ENCODE measurements at places on chromosomes 16 and 17.

- H3K36me3 ChIP-seq, result peaks cover 35% of the 10 kb centered on the region
- H3K4me3 ChIP-seq, result no peak overlapping the region
- DNase-seq, result no peak
- H3K27ac ChIP-seq, result no peak overlapping the region
- peaks cover 6% of the 10 kb centered on the region for H3K27me3 ChIP-seq
- H3K4me1 ChIP-seq, result no peaks in the 10 kb centered on the region
Observed at GRCh38 chr17:4537451-4538235, 17.5 kb downstream of the MYBBP1A start.

- peaks cover 11% of the 10 kb centered on the region for H3K4me1 ChIP-seq
- H3K36me3 ChIP-seq, result no peaks in the 10 kb centered on the region
- H3K27ac ChIP-seq, result no peak overlapping the region
- DNase-seq, result no peak
Observed at GRCh38 chr17:38443356-38444031, 15.2 kb downstream of the ARHGAP23 start.

DNA sequence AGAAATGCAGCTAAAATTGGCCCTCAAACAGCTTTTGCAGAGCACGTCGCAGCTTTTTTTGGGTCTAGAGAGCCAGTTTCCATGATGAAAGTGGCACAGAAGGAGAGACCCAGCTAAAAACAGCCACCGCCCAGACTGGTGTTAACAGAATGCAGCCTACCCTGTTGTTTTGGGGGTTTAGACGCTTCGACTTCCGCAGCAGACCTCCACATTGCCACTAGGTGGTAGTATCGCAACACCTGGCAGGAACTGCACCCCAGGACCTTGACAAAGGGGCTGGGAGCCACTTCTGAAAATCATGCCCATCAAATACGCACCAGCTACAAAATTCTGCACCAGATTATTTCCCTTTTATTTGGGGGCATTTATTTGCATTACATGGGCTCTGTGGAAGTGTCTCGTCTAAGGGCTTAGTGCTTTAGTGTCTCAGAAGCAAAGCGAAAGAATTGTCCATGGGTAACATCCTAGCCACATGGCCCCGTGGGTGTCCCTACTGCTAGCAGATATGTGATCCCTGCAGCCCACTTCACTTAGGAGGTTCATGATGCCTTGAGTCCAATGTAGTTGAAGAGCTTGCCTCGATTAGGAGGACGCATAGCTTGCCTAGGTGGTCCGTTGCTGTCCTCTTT is 167.1 kb downstream of the HAPSTR1 start:
- H3K27ac ChIP-seq, result no peak overlapping the region
- peaks cover 35% of the 10 kb centered on the region for H3K27me3 ChIP-seq
- H3K36me3 ChIP-seq, result no peaks in the 10 kb centered on the region
- peak; percentile 23 for DNase-seq
- H3K4me3 ChIP-seq, result no peak overlapping the region

DNA sequence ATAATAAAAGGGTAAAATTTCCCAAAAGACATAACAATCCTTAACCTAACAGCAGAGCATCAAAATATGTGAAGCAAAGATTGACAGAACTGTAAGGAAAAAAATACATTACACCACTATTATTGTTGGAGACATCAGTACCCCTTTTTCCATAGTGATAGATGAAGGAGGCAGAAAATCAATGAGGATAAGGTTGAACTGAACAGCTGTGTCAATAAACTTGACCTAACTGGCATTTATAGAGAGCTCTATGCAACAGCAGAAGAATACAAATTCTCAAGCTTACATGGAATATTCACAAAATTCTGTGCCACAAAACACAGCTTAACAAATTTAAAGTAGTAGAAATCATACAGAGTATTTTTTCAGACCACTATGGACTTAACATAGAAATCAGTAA is 195.0 kb upstream of the ELAC2 start:
- H3K27ac ChIP-seq, result no peak overlapping the region
- no peaks in the 10 kb centered on the region for H3K4me1 ChIP-seq
- no peaks in the 10 kb centered on the region for H3K27me3 ChIP-seq
- H3K4me3 ChIP-seq, result no peak overlapping the region
- H3K36me3 ChIP-seq, result no peaks in the 10 kb centered on the region
- DNase-seq, result no peak

DNA sequence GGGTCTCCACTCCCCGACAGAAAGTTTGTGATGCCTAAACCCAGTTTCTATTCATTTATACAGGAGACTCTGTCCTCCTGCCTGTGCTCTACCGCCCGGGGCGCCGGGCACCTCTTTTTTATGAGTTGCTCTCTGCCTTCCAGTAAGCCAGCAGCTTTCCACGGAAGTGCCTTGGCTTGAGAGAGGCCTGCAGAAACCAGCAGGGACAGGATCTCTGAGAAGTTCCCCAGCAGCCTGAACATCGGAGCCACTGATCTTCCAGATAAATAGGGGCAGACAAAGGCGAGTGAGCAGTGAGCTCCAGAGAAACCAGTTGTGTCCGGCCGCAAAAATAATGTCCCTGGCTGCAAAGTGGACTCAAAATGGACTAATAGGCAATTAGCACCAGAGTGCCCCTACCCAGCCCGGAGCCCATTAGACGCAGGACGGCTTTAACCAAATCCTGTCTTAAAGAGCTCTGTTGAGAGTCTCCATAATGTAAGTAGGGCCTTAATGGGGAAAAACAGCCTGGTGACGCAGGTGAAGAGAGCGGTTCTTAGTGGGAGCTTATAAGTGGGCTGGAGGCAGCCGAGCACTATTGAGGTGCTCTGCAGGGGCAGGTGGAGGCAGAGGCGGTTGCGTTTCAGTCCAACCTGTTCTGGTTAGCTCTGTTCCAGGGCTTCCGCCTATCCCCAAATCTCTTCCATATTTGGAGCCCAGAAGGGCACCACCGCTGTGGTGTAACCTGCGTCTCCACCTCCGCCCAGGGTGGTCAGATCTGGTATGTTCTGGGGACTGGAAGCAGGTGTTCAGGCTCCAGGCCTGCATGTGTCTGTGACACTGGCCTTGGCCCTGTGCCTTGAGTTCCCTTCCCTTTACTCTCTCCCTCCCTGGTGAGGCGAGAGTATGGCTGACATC is 74.1 kb downstream of the NT5M start:
- no peaks in the 10 kb centered on the region for H3K36me3 ChIP-seq
- no peak for DNase-seq
- H3K27me3 ChIP-seq, result no peaks in the 10 kb centered on the region
- no peak overlapping the region for H3K27ac ChIP-seq
